ENCODE measurements at places on chromosomes 2 and 18.
A peak's percentile ranks its signal among the peaks of the same experiment; 100 is the strongest.

GRCh38 chr2:235726554-235726953 lies 232.7 kb downstream of the AGAP1 start:
- DNase-seq = no peak

DNA sequence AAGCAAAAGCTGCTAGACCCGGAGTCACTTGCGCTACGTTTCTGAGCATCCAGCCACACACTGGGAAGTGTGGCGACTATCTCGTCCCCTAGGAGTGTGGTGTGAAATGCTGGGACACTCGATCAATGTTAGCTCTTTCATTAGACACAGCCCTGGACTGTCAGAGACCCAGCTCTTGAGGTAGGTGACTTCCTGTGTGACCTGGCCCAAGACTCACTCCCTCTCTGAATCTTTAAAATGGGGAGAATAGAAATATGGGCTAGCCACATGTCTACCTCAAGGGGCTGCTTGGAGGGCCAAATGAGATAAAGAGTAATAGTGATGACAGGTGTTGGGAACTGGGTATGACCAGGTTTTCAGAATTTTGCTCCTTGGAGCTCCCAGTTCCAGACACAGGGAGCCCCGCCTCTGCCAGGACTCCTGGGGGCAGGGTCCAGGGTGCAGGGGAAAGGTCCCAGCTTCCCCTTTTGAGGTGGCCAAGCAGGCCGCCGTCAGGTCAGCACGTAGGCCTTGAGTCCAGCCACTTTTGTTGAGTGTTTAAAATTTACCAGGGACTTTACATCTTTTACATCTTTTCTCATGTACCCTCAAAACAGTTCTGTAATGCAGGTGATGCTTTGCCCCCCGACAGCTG lies 36.0 kb downstream of the CTIF start:
- no peak for DNase-seq

DNA sequence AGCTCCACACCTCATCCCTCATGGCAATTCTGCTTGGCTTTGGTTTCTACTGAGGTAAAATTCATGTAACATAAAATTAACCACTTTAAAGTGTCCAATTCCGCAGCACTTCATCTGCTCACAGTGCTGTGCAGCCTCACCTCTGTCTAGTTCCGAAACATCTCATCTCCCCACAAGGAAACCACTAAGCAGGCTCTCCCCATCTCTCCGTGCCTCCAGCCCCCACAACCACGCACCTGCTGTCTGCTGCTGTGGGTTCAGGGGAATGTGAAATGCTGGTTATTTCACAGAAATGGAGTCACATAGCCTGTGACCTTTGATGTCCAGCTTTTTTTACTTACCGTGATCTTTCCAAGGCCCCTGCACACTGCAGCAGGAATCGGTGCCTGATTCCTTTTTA lies 7.7 kb upstream of the GPC1 start:
- DNase-seq = no peak

DNA sequence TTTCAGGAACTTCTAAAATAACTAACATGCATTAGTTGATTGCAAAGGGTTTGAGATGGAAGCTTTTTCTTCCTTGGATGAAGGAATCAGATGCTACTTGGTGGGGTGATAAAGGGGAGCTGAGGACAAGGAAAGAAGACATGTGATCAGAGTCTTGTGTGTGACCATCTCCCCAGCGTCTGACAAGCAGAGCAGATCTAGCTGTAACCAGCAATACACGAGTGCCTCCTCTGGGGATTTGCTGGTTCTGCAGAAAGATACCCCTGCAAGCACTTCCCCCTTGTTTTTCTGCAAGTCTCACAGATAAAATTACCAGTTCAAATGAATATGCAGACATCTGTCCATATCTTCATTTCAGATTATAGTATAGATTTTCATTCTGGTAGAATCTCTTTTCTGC lies 2.7 kb downstream of the CDH7 start:
- peak; percentile 51 for DNase-seq

DNA sequence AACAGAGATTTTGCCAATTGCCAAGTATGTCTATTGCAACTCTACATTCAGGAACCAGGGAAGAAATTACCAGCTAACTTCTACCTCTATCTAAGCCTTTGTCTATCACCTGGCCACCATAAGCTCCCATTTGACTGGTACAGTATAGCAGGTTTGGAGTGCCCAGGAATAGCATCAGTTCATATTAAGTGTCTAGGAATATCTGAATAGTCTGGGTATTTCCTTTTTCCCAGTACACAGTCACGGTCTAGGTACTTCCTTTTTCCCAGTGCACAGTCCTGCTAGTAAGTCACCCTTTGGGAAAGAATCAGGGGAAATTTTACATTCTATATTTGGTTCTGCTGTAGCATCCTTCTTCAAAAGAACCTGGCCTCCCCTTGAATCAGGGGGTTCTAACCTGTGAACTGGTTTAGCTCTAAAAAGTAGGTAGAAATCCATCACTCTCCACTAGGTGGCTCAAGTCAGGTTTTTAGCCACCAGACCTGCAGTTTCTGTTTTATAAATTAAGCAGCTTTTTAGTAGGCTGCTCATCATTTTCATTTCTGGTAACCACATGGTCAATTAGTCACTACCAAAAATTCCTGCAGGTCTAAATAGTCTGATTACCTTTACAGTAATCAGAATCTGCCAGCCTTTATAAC lies 49.3 kb upstream of the DNAJC10 start:
- DNase-seq = no peak

- DNase-seq = no peak
These were observed 276.3 kb downstream of the TSN start for GRCh38 chr2:122031544-122032263.

GRCh38 chr2:150169237-150169629 lies 318.2 kb downstream of the RND3 start:
- no peak for DNase-seq

- DNase-seq = no peak
These were observed 53.7 kb upstream of the ZNF396 start for GRCh38 chr18:35430721-35431373.

- no peak for DNase-seq
These were observed 413.6 kb downstream of the CDH2 start for GRCh38 chr18:27763341-27763740.

- DNase-seq = no peak
These were observed 93.2 kb downstream of the MIB1 start for GRCh38 chr18:21833604-21834298.

- DNase-seq = no peak
These were observed 269.7 kb upstream of the SLC8A1 start for GRCh38 chr2:40721595-40721994.

GRCh38 chr2:63903003-63903402 lies 61.3 kb downstream of the UGP2 start:
- no peak for DNase-seq

- DNase-seq = no peak
These were observed 400.0 kb upstream of the CELF4 start for GRCh38 chr18:37965572-37965970.

GRCh38 chr18:69865776-69866175 lies 81.9 kb downstream of the CD226 start:
- DNase-seq = no peak

DNA sequence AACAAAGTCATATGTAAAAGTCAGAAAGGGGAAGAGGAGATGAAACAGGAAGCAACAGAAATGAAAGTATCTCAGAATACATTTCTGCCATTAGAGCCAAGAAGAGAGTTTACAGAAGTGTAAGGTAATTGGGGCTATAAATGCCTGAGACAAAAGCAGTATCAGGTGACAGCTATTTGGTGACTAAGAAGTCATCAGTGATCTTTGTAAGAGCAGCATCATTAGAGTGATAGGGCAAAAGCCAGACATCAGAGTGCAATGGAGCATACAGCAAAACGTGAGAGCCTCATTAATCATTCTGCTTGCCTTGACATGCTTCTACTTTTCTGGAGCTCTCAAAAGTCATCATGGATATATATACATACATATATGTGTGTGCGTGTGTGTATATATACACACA lies 804.7 kb upstream of the PIK3C3 start:
- no peak for DNase-seq

DNA sequence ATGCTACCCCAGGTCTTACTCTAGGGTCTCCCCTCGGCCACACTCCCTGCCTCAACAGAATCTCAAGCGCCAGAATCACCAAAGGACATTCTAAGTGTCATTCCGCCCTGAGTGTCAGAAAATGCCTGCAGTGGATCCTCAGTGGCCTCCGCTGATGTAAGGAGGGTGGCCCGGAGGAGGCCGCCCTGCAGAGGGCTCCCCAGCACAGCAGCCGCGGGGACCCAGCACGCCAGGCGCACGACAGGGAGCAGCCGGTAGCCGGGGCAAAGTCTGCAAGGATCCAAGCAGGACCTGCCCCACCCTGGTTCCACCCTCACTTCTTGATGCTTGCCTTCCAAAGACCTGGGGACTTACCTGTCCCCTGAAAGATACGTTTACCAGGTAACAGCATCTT lies 54.2 kb upstream of the ID2 start:
- no peak for DNase-seq

GRCh38 chr2:218852911-218853667 lies 6.5 kb upstream of the WNT6 start:
- peak; percentile 46 for DNase-seq

DNA sequence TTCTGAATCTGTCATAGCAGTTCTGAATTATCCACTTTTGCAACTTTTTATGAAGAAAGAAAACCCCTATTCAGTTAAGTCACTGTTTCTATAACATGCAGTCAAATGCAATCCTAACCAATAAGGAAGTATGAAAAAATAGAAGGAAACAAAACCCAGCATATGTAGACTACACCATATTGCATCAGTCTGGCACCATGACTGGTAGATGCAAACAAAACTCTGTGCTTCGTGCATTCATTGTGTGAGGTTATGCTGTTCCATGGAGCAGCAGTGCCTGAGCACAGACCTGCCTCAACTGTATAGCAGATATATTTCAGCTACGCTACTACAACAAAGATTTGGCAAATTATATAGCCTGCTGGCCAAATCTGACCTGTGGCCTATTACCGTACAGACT lies 325.5 kb downstream of the LRP1B start:
- no peak for DNase-seq

DNA sequence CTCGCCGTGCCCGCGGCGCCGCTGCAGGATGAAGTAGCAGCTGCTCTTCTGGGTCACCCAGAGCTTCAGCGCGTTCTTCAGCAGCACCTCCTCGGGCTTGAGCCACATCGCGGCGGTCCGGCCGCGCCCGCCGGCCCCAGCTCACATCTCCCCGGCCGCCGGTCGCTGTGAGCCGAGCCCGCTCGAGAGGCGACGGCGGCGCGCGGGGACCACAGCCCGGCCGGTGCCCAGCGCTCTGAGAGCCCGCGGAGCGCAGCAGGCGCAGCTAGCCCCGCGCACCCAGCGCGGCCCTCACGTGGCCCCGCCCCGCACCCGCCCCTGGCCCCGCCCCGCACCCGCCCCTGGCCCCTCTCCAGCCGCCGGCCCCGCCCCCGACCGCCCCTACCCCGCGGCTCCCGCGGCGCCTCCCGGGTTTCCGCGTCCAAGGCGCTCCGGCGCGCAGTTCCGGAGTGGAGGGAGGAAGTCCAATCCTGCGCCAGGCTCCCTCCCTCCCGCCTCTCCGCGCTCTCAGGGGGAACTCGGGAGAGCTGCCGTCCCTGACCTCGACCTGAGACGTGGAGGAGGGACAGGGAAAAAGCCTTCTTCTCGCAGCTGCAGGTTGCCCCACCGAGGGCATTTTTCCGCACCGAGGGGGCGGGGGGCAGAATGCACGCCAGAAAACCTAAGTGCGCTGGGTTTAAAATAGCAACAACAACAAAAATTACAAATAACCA lies at the start of gene TBC1D8:
Gene TBC1D8 (minus strand): TSS at position 237 of the 713 bp plus-strand sequence. CDS start 129 bp downstream, at position 108.
- peak; percentile 85 for DNase-seq

GRCh38 chr2:30871980-30872789 lies 64.9 kb upstream of the CAPN13 start:
- DNase-seq = no peak

GRCh38 chr2:113085542-113085941 lies 17.8 kb downstream of the IL1F10 start:
- DNase-seq = no peak

GRCh38 chr18:76765649-76766048 lies 56.7 kb upstream of the ZNF236 start:
- no peak for DNase-seq

- no peak for DNase-seq
These were observed 86.8 kb upstream of the GULP1 start for GRCh38 chr2:188204824-188205223.

GRCh38 chr2:19021100-19021476 lies 337.3 kb downstream of the OSR1 start:
- DNase-seq = no peak

GRCh38 chr18:5627776-5628511 lies 84.1 kb upstream of the EPB41L3 start:
- no peak for DNase-seq

DNA sequence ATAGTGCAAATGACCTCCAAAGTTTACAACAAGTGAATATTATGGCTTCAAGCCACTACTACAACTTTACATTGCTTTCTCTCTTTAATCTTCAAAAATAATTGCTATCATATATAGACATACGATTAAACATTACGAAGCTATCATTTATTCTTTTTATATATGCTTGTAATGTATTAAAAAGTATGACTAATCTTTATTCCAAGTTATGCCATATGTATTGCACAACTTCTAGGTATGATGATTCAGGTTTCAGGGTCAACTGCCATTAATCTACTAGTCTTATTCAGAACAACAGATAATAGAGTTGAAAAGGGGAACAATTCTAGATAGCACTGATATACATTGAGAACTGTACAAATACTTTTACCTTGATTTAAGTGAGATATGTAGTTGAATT lies 506.2 kb upstream of the TMEFF2 start:
- DNase-seq = no peak

- DNase-seq = no peak
These were observed 67.6 kb upstream of the STAT1 start for GRCh38 chr2:191081411-191082155.

GRCh38 chr2:27143285-27143684 lies 4.1 kb upstream of the PRR30 start:
- no peak for DNase-seq

- DNase-seq = peak; percentile 19
These were observed 380.4 kb downstream of the TNS1 start for GRCh38 chr2:217622205-217623060.

DNA sequence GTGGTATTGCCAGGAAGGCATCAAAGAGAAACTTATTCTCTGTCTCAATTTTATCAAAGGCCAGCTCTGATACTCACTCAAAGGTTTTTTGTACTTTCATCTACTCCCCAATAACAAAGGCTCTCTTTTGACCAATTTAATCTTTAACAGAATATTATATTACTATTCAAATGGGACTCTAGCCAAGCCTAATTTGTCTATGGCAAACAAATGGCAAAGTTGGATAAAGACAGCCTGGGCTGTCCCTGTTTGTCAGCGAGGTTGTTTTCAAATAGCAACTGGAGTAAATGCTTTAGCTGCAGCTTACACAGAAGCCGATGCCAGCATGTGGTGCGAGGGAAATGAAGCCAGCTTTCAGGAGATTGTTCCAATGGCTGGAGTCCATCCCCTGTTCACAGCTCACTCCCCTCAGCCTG lies 80.1 kb upstream of the CTNNA2 start:
- DNase-seq = peak; percentile 33

DNA sequence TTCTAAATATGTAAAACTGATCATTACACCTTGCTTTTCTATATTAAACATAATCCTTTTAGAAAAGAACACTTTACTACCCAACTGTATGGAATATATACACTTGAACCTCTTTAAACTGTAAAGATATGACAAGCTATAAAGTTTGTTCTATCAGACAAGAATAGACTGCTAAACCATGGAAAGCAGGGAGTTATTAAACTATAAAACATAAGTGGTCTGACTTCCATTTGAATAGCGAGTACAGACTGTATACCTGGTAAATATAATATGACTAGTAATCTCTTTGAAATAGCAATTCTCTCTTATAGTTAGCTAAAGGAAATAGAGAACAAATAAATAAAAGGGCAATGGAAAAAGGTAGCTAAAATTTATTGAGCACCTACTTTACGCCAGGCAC lies 125.7 kb downstream of the PRKRA start:
- DNase-seq = no peak

- DNase-seq = no peak
These were observed 138.9 kb upstream of the NABP1 start for GRCh38 chr2:191539068-191539467.

- DNase-seq = no peak
These were observed at the start of gene PRKD3 for GRCh38 chr2:37324786-37325624. TSS of gene PRKD3 (minus strand) at chr2:37324833. CDS start at chr2:37316524, 8,309 bp downstream.

Data from hippocampal formation (tissue), 2 donors.